ENCODE measurements at places on chromosomes 16 and 17. TPM values are rescaled to one million over a fixed set of nuclear protein-coding genes. Genes with fewer than 3 reads are reported as not detected.

RAB37 gene
- 4.6 TPM for polyA plus RNA-seq

NPIPA2 gene
- polyA plus RNA-seq, result 4.0 TPM

G6PC1 gene
- polyA plus RNA-seq, result not detected

DDX42 gene
- 71.6 TPM for polyA plus RNA-seq

ADPRM gene
- 5.0 TPM for polyA plus RNA-seq

ABCA9 gene
- polyA plus RNA-seq, result not detected

SOST gene
- 4.1 TPM for polyA plus RNA-seq

DNA sequence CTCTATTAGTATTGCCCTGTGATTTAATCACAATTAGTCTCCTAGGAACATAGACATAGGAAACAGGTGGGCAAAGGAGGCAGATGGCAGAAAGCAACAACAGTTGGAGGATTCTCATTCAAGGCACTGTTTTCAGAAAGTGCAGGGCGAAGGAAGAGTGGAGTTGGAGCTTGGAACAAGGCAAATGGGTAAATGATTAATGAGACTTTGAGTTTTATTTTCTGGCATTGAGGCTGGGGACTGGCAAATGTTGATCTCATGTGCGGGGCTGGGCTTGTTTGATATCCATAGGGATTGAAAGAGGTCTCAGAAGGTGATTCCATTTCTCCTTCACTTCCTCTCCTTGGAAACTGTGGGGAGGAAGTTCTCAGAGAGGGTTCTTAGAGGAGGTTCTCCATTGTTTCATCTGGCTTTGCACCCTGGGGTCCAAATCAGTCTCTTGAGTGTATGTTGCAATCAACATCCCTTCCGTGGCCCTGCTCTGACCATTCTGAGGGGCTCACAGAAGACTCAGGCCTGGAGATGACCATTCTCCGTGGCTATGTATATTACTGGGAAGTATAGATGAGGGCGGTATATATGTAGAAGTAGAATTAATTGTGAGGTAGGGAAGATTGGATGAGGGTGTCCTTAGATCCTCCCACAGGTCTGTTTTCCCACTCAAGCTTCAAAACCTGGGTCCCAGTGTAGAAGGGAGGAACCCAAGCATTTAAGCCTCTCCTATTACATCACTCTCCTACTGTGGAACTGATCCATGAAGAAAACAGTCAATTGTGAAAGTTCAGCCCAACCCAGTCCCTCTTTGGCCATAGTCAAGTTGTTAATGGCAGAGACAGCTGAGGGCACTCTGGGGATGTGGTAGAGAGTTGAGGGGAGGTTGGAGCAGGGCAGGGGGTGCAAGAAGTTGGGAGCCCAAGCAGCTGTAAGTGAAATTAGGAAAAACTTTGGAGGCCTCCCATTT is 36.5 kb upstream of the SRSF1 start:
- no peak for DNase-seq

DNA sequence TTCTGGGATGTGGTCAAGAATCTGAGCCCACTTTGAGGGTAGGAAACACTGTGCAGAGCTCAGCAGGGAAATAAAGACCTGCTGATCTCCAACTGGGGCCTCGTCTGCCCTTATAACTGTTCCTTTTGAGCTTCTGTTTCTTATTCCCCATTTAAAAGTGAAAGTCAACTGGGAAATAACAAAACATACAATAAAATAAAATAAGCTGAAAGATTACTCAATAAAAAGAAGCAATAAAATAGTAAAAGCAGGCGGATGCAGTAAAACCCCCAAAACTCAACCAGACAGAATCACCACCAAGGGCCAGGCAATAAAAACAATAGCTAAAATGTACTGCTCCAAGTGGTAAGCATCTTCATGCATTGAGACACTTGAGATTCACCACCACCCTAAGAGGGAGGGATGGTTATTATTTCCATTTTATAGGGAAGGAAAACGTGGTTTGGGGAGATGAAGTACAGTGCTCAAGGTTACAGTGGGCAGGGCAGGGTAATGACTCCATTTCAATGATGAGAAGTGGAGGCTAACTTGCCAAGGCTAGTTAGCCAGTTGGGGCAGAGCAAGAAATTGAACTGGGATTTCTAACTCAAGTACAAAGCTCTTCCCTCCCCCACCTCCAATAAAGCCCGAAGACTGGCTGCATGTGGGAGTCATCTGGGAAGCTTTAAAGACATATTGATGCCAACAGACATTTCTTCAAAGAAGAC is 6.4 kb upstream of the SPACA3 start:
- DNase-seq, result no peak

DNA sequence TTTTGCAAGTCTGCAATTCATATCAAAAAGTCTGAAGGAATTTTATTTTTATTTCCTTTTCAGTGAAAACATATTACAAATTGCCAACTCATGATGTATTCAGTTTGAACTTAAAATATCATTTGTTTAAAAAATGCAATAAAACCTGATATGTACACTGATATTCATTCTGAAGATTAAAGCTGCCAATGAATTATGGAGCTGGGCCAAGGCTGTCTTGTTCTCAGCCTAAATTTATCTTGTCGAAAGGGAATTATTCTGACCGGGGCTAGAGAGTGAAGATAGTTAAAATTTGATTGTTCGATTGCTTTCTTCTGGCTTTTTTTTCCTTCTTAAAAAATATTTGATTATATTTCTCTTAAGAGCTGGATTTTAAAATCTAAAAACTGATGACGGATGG is 54.0 kb upstream of the RBFOX1 start:
- DNase-seq, result no peak

GRCh38 chr17:5769593-5770354 is 185.5 kb upstream of the NLRP1 start:
- DNase-seq, result no peak

- no peak for DNase-seq
These were observed 185.8 kb downstream of the SNX29 start for GRCh38 chr16:12162151-12162985.

DNA sequence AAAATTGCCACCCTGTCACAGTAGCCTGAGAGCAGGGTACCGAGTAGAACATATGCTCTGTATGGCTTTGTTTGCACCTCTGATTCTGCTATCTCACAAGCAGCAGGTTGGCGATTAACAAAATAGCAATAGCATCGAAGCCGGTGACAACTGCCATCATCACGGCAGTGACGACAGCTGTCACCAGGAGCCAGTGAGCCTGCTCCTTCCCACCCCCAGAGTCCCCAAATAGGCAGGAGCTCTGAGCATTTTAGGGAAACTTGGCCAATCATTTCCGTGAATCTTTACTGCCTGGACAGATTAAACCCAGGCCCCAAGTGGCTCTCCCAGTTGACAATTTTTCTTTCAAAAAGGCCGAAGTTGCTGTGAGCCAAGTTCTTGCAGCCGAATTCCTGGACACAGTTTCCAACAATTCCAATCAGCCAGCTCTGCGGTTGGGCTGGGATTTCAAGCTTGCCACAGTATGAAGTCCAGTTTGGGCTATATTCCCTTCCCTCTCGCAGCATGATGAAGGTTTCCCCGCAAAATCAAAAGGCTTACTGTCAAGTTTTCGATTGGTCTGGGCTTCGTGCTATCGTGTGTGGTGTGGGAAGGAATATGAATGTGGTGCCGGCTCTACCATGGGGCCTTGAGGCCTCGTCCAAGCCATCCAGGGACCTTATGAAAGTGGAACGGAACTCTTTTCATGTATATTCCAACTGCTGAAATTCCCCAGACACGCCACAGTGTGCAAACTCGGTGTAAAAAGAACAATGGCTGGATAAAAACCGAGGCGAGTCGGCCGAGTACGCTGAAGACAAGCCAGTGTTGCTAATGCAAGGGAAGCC is 186.6 kb downstream of the C16orf78 start:
- no peak for DNase-seq

DNA sequence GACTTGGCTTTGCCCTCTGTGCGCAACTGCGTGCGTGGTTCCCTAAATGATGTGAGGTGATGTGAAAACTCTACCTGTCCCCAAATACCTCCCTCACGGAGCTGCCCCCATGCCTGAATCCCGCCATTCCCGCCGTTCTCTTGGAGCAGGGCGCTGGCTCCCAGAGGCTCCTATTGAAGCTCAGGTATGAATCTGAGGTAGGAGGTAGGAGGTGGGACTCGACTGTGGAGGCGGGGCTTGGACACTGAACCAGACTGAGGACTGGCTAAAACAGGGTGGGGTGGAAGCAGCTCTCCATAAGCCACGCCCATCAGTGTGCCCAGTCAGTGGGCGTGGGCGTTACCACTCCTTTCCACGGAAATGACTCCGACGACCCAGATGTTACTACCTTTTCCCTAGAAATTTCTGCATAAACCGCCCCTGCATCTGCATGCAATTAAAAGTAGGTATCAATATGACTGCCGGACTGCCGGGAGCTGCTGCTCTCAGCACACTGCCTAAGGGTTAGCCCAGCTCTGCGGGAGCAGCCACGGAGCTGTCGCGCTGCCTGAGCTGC is 41.0 kb downstream of the FOXL1 start:
- DNase-seq, result no peak

DNA sequence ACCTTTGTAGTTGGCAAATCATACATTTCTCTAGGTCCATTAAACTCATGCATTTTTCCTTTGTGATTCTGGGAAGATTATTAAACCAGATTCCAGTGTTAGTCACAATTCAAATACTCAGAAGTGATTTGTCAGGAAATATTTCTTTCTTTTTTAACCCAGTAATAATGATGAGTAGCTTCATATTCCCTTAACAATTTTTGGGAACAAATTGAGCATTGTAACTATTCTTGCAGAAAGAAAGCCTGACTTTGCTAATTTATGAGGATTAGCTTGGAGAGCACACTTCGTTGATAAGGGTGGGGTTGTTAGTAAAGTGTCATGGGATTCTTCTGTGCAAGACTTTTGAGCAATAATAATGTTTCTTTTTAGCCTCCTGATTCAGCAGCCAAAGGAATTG is 18.7 kb upstream of the KRT24 start:
- DNase-seq, result no peak

DNA sequence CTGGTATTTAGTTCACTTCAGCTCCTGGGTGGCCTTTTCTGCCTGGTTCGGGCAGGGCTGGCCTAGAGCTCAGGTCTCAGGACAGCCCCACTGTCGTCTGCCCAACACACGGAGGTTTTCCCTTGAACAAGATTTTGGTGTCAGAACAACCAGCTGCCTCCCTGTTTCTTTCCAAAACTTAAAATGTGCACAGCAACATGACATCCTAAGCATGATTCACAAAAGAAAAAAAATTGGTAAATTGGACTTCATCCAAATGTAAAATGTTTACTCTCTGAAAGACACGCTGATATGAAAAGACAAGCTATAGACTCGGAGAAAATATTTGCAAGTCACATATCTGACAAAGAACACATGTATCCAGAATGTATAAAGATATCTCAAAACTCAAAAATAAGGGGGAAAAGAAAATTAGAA is 197.8 kb upstream of the CHMP6 start:
- no peak for DNase-seq

DNA sequence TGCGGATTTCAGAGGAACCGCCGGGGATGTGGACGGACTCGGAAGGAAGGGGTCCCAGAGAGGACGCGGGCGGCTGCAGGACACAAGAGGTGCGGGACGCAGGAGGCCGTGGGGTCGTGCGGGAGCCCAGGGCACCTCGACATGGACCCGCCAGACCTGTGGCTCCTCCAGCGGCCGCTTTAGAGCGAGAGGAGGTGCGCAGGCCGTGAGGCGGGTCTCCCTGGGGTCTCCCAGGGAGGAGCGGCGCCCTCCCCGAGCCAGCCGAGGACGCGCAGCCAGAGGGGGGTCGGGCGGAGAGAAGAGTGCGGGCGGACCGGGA is 6.8 kb upstream of the FLYWCH1 start:
- DNase-seq, result no peak

- no peak for DNase-seq
These were observed 42.4 kb upstream of the SLC38A10 start for GRCh38 chr17:81337476-81337879.

DNA sequence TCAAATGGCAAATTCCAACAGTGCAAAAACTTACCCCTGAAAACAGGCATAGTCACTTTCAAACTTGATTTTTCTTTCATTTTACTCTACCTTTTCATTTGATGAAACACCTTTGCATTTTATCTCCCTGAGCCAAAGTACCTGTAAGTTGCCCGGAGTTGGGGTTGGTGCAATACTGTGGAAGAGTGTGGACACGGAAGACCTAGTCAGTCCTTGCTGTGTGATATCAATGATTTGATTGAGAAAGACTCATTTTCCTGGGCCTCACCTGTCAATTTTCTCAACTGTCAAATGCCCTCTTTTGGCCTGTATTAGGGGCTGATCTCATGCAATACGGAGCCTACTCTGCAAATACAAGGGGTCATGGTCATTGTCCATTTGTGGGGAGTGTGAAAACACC is 22.6 kb downstream of the PITPNC1 start:
- DNase-seq, result no peak

- DNase-seq, result no peak
These were observed 11.9 kb downstream of the EXOC7 start for GRCh38 chr17:76091526-76092286.

DNA sequence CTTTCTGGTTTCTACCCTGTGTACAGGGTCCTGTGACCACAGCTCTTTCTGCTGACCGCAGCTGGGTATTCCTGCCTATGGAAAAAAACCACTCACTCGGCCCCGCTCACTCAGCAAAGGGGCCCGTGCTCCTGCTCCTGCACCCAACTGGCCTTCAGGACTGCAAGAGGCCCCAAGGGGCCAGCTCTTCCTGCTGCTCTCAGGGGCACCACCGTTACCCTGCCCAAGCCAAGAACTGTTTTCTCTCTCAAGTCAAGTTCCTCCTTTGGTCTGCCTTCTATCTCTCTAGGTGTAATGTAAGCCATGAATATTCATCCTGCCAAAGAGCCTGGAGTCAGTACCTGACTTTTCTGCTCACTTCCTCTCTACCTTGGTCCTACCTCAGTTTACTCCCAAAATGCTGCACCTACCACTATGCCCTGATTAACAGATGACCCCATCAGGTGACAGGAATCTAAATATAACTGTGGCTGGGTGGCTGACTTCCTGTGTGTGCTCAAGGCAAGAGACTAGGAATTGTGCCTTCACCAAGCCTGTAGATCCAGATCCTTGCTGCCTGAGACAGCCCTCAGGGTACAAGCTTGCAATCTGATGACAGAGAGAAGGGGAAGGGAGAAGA is 20.4 kb upstream of the SCIMP start:
- DNase-seq, result no peak

Data from cardiac muscle cell (in vitro differentiated cells and primary cell).